ENCODE measurements at places on chromosomes 4 and X. TPM values are rescaled to one million over a fixed set of nuclear protein-coding genes. Genes with fewer than 3 reads are reported as not detected.

DNA sequence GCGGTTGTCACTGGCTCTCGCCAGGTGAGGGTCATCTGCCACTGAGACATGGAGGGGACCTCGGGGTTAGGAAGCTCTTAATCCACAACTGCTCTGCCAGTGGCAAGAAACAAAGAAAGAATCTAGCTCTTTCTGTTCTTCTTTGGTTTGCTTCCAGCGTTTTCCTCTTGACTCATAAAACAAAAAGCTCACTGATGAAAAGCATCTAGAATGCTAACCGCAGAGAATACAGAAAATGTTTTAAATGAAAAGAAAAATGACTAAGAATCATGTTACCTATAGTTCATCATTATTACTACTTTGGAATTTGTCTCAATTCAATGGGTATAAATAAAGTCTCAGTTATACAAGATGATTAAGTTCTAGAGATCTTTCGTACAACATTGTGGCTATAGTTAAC lies 274.8 kb upstream of the TENM3 start:
- DNase-seq: no peak
- H3K27me3 ChIP-seq: no peaks in the 10 kb centered on the region
- H3K4me3 ChIP-seq: no peak overlapping the region
- H3K4me1 ChIP-seq: no peaks in the 10 kb centered on the region
- no peaks in the 10 kb centered on the region for H3K36me3 ChIP-seq

- no peak for DNase-seq
- H3K36me3 ChIP-seq: no peaks in the 10 kb centered on the region
- peaks cover 11% of the 10 kb centered on the region for H3K27me3 ChIP-seq
- no peak overlapping the region for H3K4me3 ChIP-seq
Measured at GRCh38 chr4:71639380-71639779, 144.5 kb downstream of the GC start.

GRCh38 chr4:73859614-73860088 lies 6.6 kb downstream of the PF4V1 start:
- no peak for DNase-seq
- no peak overlapping the region for H3K27ac ChIP-seq
- H3K36me3 ChIP-seq: no peaks in the 10 kb centered on the region
- H3K4me3 ChIP-seq: no peak overlapping the region

GRCh38 chr4:15006416-15007024 lies 4.2 kb downstream of the CPEB2 start:
- no peak for DNase-seq
- peaks cover 25% of the 10 kb centered on the region for H3K4me1 ChIP-seq
- H3K27ac ChIP-seq: no peak overlapping the region
- H3K36me3 ChIP-seq: peaks cover 5% of the 10 kb centered on the region
- no peak overlapping the region for H3K4me3 ChIP-seq
- H3K27me3 ChIP-seq: no peaks in the 10 kb centered on the region

DNA sequence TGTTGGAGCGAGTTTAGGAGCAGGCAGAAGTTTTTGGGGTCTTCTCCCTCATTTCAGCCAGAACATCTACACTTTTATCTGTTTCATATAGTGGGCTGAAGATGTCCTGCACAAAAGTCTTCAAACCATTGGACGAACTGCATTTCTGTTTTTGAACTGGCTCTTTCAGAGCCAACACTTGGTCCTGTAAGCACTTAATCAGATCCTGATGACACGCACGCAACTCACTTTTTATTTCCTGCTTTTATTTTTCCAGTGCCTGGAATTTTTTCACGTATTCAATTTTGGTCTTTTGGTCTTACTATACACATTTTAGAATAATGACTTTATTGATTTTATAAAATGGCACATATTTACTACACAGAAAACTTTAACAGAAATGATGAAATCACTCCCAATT lies 40.2 kb upstream of the NKX3-2 start:
- peaks cover 18% of the 10 kb centered on the region for H3K36me3 ChIP-seq
- no peak for DNase-seq
- no peaks in the 10 kb centered on the region for H3K4me1 ChIP-seq
- H3K27ac ChIP-seq: no peak overlapping the region
- H3K4me3 ChIP-seq: no peak overlapping the region

GRCh38 chrX:41314881-41315280 lies 19.1 kb upstream of the DDX3X start:
- no peaks in the 10 kb centered on the region for H3K27me3 ChIP-seq
- DNase-seq: no peak
- H3K27ac ChIP-seq: no peak overlapping the region
- no peak overlapping the region for H3K4me3 ChIP-seq

DNA sequence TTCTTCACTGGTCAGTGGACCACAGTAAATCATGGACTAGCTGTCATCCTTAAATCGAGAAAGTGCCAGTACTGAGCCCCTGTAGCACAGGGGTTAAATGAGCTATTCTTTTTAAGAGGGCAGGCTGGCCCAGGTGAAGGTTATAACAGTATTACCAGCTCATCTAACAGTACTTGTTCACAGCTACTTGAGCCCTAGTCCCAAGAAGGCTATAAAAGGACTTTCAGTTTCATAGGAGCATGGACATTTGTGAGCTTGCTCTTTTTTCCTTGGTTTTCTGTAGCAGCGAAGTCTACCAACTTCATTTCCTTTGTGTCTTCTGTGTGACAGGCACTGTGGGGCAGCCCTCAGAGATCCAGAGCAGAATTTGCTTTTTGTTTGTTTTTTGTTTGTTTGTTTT lies 61.0 kb downstream of the ARX start:
- H3K27ac ChIP-seq: no peak overlapping the region
- peaks cover 2% of the 10 kb centered on the region for H3K4me1 ChIP-seq
- DNase-seq: no peak
- no peak overlapping the region for H3K4me3 ChIP-seq

DNA sequence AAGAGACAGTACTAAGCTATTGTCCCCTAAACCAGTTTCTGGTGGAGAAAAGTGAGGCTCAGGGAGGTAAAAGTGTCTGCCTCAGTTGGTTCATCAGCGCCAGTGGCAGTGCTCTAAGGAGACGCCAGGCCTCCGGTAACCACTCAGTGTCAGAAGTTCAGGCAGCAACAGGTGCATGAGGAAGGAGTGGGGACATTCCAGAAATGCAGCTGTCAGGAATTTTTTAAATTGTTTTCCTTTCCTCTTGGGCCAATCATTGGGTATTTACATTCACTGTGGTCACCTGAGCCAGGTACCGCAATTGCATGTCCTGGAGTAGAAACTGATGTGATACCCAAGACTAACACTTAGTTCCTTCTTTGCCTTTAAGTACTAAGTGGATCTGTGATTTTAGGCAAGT lies 40.2 kb upstream of the HS3ST1 start:
- no peak overlapping the region for H3K4me3 ChIP-seq
- DNase-seq: no peak
- peaks cover 10% of the 10 kb centered on the region for H3K36me3 ChIP-seq
- H3K27me3 ChIP-seq: no peaks in the 10 kb centered on the region
- H3K27ac ChIP-seq: no peak overlapping the region

GRCh38 chr4:155510771-155511170 lies 134.0 kb upstream of the MAP9 start:
- H3K4me3 ChIP-seq: no peak overlapping the region
- H3K27me3 ChIP-seq: peaks cover 13% of the 10 kb centered on the region
- H3K27ac ChIP-seq: no peak overlapping the region
- DNase-seq: no peak
- no peaks in the 10 kb centered on the region for H3K4me1 ChIP-seq

GRCh38 chrX:16573781-16574180 lies 76.2 kb upstream of the S100G start:
- H3K4me1 ChIP-seq: no peaks in the 10 kb centered on the region
- H3K36me3 ChIP-seq: no peaks in the 10 kb centered on the region
- no peak overlapping the region for H3K27ac ChIP-seq
- H3K27me3 ChIP-seq: no peaks in the 10 kb centered on the region

GRCh38 chrX:13605611-13606010 lies 36.2 kb downstream of the EGFL6 start:
- H3K4me3 ChIP-seq: no peak overlapping the region
- no peaks in the 10 kb centered on the region for H3K4me1 ChIP-seq
- H3K36me3 ChIP-seq: no peaks in the 10 kb centered on the region
- no peak overlapping the region for H3K27ac ChIP-seq
- H3K27me3 ChIP-seq: peaks cover 3% of the 10 kb centered on the region

DNA sequence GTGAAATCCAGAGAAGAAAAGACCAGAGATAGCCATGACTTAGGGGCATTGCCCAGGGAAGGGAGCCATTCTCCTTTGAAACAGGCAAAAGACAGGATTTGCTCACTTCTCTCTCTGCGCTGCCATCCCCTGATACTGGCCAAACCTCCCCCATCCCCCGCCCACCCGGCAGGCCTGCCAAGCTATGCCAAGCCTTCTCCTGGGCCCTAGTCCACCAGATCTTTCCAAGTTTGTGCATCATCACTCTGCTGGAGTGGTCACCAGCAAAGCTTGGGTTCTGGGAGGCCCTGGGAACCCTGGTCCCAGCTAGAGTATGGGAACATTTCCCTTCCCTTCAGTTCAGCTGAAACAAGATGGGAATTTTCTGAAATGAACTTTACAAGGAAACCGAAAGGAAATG lies 18.4 kb downstream of the EFNB1 start:
- H3K36me3 ChIP-seq: no peaks in the 10 kb centered on the region
- H3K4me3 ChIP-seq: no peak overlapping the region
- no peak for DNase-seq

DNA sequence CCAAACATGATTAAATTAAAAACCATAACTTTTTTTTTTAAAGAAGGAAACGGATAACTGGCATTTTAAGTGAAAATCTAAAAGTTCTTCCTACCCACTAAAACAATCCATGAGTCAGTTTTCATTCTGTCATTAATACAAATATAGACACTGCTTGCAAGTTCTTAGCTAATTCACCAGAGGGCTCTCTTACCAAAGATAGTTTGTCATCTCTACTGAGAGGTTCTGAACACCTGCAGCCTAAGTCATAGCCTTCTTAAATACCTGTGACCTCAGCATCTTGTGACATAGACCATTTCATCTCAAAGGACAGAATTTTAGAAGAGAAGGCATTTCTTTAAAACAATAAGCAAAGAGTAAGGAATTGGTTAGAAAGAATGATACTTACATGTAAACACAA lies 65.3 kb upstream of the FAM120C start:
- H3K4me1 ChIP-seq: no peaks in the 10 kb centered on the region
- H3K27ac ChIP-seq: no peak overlapping the region
- no peaks in the 10 kb centered on the region for H3K27me3 ChIP-seq
- no peak overlapping the region for H3K4me3 ChIP-seq

DNA sequence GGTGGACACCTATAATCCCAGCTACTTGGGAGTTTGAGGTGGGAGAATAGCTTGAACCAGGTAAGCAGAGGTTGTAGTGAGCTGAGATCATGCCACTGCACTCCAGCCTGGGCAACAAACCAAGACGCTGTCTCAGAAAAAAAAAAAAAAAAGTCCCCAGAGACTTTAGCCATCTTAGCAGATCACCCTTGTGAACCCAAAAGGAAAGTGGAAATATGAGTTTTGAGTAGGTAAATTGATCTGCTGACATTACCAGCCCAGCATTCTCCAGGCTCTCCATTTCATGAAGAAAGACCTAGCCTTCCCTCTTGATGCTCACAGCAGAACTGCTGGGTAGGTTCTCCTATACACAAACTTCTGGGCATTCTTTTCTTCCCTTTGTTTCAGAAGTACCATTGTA lies 24.5 kb upstream of the HNRNPD start:
- no peak overlapping the region for H3K4me3 ChIP-seq
- DNase-seq: no peak
- H3K36me3 ChIP-seq: no peaks in the 10 kb centered on the region
- H3K27ac ChIP-seq: no peak overlapping the region
- peaks cover 3% of the 10 kb centered on the region for H3K4me1 ChIP-seq

GRCh38 chr4:189659287-189659686 lies 281.4 kb upstream of the FRG1 start:
- H3K27ac ChIP-seq: no peak overlapping the region
- H3K36me3 ChIP-seq: no peaks in the 10 kb centered on the region
- H3K4me3 ChIP-seq: no peak overlapping the region
- no peaks in the 10 kb centered on the region for H3K27me3 ChIP-seq

DNA sequence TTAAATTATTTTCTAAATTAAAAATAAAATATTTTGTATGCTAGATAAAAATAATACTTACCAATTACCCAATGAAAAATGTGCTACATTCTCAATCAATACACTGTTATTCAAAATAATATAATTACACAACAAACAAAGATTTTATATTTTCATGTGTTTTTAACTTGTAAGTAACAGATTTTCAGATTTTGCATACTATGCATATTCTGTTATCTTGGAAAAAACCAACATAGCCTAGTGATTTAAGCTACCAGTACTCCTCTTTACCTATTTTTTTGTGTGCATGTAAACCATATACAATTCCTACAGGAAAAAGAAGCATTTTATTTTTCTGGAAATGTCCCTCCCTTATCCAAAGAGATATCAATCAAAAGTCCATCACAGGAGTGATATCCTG lies 10.0 kb upstream of the GNRHR start:
- DNase-seq: no peak
- H3K27ac ChIP-seq: no peak overlapping the region
- H3K27me3 ChIP-seq: no peaks in the 10 kb centered on the region
- peaks cover 4% of the 10 kb centered on the region for H3K4me1 ChIP-seq
- H3K36me3 ChIP-seq: no peaks in the 10 kb centered on the region
- no peak overlapping the region for H3K4me3 ChIP-seq

DNA sequence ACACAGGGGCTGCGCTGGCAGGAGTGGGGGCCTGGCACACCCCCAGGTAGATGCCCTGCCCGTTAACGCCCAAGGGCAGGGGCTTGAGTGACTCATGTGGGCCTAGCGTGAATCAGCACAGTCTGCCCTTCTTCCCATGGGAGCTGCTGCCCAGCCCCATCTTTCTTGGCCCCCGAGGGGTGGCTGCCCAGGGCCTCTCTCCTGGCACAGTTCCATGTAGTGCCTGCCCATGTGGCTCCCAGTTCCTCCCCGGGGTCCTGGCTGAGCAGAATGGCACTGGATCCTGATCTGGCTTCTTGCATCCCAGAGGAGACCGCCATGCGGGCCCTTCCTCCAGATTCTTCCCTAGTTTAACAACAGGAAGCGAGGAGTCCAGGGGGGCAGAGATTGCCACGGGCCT lies 2.1 kb upstream of the AVPR2 start:
- no peaks in the 10 kb centered on the region for H3K27me3 ChIP-seq
- H3K27ac ChIP-seq: no peak overlapping the region
- H3K4me3 ChIP-seq: no peak overlapping the region
- H3K36me3 ChIP-seq: no peaks in the 10 kb centered on the region
- peaks cover 29% of the 10 kb centered on the region for H3K4me1 ChIP-seq
- DNase-seq: no peak

GRCh38 chr4:112371361-112371760 lies 74.2 kb downstream of the ALPK1 start:
- no peaks in the 10 kb centered on the region for H3K27me3 ChIP-seq
- DNase-seq: no peak
- no peak overlapping the region for H3K27ac ChIP-seq
- H3K4me1 ChIP-seq: no peaks in the 10 kb centered on the region
- peaks cover 4% of the 10 kb centered on the region for H3K36me3 ChIP-seq

GRCh38 chr4:187108845-187109244 lies 385.2 kb upstream of the FAT1 start:
- no peaks in the 10 kb centered on the region for H3K27me3 ChIP-seq
- no peak for DNase-seq
- no peaks in the 10 kb centered on the region for H3K36me3 ChIP-seq
- H3K4me1 ChIP-seq: no peaks in the 10 kb centered on the region

- peaks cover 7% of the 10 kb centered on the region for H3K27me3 ChIP-seq
- no peaks in the 10 kb centered on the region for H3K4me1 ChIP-seq
- no peak overlapping the region for H3K4me3 ChIP-seq
Measured at GRCh38 chr4:8614365-8615193, 22.0 kb downstream of the CPZ start.

LRBA gene
- 61.2 TPM for total RNA-seq

ETNPPL gene
- total RNA-seq: not detected

CLDN2 gene
- total RNA-seq: not detected

CCDC158 gene
- total RNA-seq: not detected

SMARCA1 gene
- total RNA-seq: 0.47 TPM

CXCL1 gene
- total RNA-seq: not detected

CFI gene
- total RNA-seq: not detected

HSFX3 gene
- not detected for total RNA-seq

CAPN6 gene
- not detected for total RNA-seq

Data from activated naive CD8-positive, alpha-beta T cell treated with anti-CD3 and anti-CD28 coated beads for 36 hours (primary cell).